ENCODE measurements at places on chromosomes 12 and 14.

- no peak for DNase-seq
Observed at GRCh38 chr14:50310445-50310844, 1.6 kb downstream of the L2HGDH start.

GRCh38 chr12:116202940-116203339, 74.6 kb downstream of the MED13L start:
- no peak for DNase-seq

DNA sequence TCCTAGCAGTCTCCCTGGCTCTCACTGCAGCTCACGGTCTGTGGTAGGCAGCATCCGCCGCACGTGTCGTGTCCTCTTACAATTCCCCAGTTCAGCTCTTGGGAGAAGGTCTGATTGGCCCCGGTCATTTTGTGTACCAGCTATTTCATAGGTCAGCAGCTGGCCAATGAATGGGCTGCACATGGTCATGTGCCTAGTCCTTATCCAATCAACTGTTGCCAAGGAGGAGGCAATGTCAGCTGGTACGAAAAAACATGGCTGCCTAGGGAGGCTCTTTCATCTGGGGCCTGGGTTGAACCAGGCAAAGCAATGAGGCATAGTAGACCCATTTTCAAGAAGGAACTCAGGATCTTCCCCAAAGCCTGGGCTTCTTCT, 46.1 kb downstream of the RNFT2 start:
- peak; percentile 9 for DNase-seq

GRCh38 chr12:87428701-87429277, 600.4 kb downstream of the C12orf50 start:
- DNase-seq, result no peak

DNA sequence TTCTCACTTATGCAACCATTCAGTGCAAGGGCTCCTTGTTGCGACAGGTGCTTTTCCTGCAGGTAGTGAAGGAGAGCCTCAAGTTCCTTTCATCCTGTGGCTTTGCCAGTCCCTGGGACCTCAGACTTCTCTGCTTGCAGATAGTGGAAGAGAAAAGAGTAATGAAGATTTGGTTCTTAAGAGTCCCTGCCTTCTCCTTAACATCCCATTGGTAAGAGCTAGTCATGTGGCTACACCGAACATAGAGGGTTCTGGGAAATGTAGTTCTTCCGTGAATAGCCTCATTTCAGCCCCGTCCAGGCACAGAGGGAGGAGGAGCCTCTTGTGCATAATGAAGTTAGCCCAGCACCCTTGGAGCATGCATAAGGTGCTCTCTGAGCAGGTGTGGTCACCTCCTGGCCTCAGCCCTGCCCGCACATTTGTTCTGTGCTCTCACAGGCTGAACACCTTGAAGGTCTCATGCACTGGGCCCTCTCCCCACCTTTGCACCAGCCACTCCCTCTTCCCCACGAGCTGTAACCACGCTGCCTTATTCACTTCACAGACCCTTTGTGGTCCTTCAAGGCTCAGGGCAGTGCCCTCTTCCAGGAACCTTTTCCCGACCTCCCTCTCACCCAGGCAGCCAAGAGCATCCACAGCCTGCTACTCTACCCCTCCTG, 134.0 kb downstream of the BCL11B start:
- DNase-seq, result no peak

- no peak for DNase-seq
Observed at GRCh38 chr12:47024463-47024862, 55.0 kb upstream of the PCED1B start.

DNA sequence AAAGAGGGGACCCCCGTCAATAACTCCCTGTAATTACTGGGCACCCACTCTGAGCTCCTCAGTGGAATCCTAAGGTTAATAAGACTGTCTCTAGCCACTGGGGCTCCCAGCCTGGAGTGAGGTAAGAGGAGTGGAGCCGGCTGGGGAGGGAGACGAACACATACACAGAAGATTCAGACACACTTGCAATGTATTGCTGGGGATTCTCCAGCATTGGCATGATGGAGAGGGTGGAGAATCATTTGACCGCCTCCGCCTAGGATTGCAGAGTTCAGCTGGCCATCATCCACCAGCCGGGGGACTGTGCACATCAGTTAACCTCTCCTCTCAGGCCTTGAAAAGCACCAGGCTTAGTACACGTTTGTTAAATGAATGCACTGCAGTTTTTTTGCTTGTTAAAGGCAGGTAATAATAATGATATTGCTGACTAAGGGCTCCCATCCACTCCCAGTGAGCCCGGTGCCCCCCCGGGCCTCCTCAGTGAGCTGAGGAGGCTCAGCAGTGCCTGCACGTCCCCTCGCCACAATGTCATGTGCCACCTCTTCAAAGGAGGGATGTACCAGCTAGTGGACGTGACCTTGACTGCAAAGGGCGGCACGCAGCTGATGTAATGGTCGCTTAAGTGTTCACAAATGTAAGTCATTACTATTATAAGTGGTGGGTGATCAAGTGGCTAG, 20.3 kb upstream of the FAIM2 start:
- DNase-seq, result no peak

- no peak for DNase-seq
Observed at GRCh38 chr12:57280211-57281062, 29.4 kb upstream of the STAC3 start.

DNA sequence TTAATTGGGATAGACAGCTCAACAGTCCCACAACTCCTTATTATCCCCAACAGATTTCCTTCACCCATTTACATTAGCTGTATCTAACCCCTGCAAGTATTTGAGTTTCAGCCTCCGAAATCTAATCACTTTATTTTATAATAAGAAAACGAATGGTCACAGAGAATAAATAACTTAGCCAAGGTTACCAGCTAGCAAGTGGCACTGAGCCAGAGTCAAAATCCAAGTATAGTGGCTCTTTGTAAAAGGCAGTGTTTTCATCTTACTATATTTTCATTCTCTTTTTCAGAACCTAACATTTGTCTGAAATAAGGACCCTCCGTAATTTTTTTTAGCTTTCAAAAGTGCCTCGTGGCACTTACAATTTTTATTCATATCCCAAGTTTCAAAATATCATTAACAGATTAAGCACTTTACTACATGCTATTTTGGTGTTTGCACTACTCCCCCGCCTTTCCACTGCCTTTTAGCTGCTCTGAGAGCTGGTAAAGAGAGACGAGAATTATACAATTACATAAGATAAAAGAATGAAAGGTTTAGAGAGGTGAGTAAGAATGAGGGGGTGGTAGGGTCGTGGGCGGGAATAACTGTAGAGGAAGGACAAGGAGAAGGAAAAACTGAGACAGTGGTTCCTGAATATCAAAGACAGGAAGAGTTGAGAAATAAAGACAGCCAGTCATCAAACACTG, 3.7 kb upstream of the USP15 start:
- no peak for DNase-seq

DNA sequence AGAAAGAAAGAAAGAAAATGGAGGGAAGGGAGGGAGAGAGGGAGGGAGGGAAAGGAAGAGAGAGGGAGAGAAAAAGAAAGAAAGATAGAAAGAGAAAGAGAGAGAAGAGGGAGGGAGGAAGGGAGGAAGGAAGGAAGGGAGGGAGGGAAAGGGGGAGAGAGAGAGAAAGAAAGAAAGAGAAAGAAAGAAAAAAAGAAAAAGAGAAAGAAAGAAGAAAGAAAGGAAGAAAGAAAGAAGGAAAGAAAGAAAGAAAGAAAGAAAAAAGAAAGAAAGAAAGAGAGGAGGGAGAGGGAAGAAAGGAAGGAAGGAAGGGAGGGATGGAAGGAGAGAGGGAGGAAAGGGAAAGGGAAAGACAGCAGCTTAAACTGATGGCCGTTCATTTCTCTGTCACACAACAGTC, 457.5 kb downstream of the PDZRN4 start:
- no peak for DNase-seq

DNA sequence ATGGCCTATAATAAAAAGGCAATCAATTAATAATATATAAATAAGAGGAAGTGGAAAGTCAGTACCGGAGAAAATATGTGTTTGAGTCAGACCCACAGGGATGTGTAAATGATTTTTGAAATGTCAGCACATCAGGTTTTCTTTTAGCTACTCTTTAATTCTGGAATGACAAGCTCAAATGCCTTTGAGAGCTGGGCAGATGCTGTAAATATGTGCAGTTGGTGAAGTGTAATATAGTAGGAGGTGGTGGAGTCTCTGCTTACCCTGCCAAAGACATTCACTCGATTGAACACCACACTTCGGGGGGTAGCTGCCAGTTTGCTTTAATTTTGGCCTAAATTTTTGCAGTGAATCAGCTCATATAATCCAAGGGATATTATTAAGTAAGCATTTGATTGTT, 93.0 kb downstream of the PLEKHA5 start:
- no peak for DNase-seq

GRCh38 chr12:120136093-120136770, 19.7 kb upstream of the RAB35 start:
- no peak for DNase-seq

DNA sequence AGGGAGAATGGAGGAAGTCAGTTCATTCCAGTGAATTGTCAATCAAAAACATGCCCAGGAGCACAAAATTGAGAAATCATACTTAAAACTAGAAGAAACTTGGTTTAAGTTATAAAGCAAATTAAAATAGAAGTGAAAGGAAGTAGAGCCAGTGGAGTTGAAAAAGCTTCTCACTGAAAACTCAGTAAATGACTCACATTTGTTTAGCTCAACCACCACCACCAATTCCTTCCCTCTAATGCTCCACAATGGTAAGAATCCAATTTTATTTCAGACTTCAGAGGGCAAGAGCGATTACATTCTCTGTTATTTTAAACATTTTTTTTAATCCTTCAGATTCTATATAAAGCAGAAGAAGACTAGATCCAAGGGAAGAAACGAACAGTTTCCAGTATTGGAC, 19.4 kb downstream of the UTP20 start:
- DNase-seq, result no peak

DNA sequence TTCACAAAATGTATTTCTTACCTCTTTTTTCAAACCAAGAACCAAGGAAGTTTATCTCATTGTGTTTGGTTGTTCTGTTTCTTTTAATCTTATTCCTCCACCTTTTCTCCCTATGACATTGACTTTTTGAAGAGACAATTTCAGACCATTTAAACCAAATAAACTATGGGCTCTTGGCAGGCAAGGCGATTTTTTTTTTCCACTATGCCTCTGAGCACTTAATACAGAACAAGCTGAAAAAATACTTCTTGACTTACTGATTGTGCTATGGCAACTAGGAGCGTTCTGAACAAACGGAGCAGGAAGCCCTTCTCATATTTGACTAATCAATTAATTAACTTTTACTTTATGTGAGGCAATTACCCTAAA, 98.0 kb downstream of the ZNF664 start:
- DNase-seq, result no peak

DNA sequence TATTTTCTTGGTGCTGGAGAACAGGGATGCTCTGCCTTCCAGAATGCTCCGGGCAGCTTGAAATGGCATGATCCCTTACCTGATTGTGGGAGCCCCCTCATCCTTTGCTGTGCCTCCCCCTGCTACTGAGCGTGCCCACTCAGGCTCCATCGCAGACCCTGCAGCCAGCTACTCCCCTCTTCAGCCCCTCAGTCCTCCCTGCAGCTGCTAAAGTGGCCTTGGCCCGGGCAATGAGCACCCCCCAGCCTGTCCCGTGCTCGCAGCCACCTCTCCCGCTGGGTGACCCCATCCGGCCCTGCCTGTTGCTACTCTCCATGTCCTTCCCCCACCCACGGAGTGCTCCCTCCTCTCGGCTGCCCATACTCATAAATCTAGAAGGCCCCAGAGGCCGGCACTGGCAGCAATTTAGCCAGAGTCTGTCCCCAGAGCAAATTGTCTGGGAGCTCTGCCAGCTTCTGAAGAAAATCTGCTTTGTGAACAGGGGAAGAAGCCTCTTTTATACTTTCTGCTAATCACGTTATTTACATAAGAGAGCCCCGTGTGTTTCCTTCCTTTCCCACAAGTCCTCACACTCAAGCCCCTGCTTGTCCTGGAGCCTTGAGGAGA, 143.7 kb upstream of the FRMD6 start:
- DNase-seq, result peak; percentile 80

- no peak for DNase-seq
Observed at GRCh38 chr12:45948546-45948945, 41.8 kb downstream of the SCAF11 start.

DNA sequence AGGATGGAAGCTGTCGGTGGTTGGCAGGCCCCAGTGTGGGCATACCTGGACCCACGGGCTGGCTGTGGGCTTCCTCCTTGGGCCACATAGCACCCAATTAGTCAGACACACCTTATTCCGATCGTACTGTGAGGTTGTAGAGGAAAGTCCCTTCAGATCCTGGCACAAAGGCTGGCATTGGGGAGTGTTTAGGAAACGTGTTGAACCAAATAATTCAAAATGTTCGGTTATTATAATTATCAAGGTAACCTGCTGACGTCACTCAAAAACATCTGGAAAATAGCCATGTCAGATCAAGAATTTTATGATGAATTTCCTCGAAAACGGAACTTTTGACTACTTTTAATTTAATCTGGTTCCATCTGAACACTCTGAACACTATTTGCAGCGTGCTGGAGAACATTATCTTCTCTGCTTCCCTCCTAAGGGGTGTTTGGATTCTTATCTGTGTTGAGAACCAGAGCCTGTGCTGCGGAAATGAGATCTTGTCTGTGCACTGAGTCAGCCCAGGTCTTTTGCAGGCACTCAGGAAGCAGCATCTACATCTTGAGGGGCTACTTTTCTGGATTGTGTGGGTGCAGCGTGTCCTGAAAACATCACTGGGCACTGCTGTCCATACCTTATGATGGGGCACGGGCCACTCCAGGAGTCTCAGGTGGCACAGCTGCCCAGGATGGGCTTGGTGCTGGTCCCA, 100.3 kb downstream of the SLC25A47 start:
- DNase-seq, result no peak

DNA sequence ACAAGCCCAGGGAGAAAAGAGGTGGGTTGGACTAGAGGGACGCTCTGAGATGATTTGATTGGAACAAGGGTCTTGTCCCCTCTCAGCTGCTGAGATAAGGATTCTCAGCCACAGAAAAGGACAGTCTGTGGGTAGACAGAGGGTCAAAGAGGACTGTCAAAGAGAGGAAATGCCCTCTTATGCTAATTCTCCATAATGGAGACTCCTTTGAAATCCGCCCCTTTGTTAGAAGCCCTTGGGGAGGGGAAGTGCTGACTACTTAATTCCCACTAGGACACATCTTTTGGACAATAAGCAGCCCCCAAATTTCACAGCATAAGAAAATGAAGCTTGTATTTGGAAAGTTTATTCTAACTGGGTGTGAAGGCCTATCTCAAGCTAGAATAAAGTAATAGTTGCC, 176.6 kb downstream of the KTN1 start:
- DNase-seq, result no peak

- DNase-seq, result no peak
Observed at GRCh38 chr12:27975222-27976136, 2.9 kb upstream of the PTHLH start.

- no peak for DNase-seq
Observed at GRCh38 chr12:1355396-1355795, 239.0 kb downstream of the FBXL14 start.

- DNase-seq, result no peak
Observed at GRCh38 chr12:127595506-127595905, 671.5 kb upstream of the TMEM132C start.

DNA sequence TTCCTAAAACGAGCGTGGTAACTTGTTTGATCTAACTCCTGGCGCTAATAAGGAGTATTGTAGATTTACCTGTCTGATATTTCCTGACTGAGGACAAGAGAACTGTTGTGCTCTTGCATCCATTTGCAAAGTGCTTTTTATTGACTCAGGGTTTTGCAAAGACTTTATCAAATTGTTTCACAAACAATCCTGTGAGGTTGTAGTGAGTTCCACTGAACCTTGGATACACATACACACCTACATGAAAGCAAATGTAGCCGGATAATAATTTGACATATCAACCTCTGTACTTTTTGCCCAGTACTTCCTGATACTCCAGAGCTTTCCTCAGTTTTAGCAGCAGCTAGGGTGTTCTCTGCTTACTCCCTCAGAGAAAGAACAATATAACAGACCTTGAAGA, 6.7 kb upstream of the PTGER2 start:
- DNase-seq, result no peak

- DNase-seq, result no peak
Observed at GRCh38 chr14:53793790-53794505, 162.7 kb downstream of the BMP4 start.
